Activated CD8-positive, alpha-beta memory T cell treated with anti-CD3 and anti-CD28 coated beads for 48 hours (primary cell): ENCODE measurements at places on chromosomes 2 and 18.

GRCh38 chr2:241950413-241951315, 81.1 kb downstream of the RTP5 start:
- peak; percentile 31 for DNase-seq

- DNase-seq, result no peak
Measured at GRCh38 chr2:62466503-62466854, 39.5 kb downstream of the TMEM17 start.

- DNase-seq, result no peak
Measured at GRCh38 chr2:33316328-33316727, 160.1 kb upstream of the RASGRP3 start.

DNA sequence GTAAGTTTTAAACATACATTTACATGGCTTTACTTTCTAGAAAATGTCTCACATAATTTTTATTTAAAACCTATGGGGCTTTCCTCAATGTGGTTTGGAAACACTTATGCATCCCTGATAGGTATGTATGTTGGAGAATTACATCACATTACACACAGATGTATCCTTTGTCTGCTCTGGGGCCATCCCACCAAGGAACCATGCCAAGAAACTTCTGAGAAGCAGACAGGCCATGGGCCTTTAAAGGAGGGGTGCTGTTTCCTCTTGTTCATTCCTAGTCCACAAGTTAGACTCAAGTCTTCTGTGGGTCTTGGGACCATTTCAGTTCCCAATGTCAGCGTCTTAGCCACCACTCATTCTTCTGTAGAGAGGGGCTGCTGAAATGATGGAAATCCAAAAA, 162.0 kb upstream of the SETBP1 start:
- no peak for DNase-seq

DNA sequence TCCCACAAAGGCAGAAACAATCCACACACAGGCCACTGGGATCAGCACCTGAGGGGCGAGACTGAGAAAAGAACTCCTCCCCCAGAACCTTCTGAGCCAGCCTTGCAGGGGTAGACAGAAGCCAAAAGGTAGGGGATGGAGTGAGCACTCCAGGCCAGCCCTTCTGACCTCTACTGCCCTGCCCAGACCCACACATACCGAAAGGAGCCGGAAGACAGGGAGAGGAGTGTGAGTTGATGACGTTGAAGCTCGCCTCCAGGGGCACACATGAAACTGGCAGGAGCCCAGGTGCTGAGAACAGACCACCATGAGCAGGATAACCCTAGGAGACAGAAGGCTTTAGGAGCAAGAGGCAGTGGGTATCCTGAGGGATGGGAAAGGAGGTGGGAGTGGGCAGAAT, 1.8 kb downstream of the SLC23A3 start:
- DNase-seq, result no peak

GRCh38 chr2:14776216-14776615, 143.7 kb downstream of the LRATD1 start:
- DNase-seq, result no peak

DNA sequence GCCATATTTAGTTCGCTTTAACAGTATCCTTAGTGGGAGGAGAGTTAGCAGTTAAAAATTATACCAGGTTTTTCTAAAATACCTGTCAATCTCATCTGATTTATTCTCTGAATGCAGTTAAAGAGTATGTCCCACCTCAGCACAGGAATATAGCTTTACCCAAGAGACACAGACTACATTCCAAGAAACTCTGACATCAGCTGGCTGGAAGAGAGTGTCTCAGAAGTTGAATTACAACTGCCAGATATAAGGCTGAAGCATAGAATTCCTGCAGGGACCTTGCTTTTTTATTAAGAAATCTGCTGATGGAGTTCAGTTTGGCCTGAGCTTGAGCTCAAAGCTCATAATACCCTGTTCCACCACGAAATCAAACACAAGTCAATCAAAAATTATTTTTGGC, 25.4 kb upstream of the CNTNAP5 start:
- DNase-seq, result no peak

- DNase-seq, result no peak
Measured at GRCh38 chr2:64727843-64728463, 74.2 kb upstream of the SERTAD2 start.

GRCh38 chr2:158912112-158912511, 56.3 kb upstream of the TANC1 start:
- no peak for DNase-seq

GRCh38 chr2:96679848-96680247, 37.3 kb downstream of the FER1L5 start:
- no peak for DNase-seq

DNA sequence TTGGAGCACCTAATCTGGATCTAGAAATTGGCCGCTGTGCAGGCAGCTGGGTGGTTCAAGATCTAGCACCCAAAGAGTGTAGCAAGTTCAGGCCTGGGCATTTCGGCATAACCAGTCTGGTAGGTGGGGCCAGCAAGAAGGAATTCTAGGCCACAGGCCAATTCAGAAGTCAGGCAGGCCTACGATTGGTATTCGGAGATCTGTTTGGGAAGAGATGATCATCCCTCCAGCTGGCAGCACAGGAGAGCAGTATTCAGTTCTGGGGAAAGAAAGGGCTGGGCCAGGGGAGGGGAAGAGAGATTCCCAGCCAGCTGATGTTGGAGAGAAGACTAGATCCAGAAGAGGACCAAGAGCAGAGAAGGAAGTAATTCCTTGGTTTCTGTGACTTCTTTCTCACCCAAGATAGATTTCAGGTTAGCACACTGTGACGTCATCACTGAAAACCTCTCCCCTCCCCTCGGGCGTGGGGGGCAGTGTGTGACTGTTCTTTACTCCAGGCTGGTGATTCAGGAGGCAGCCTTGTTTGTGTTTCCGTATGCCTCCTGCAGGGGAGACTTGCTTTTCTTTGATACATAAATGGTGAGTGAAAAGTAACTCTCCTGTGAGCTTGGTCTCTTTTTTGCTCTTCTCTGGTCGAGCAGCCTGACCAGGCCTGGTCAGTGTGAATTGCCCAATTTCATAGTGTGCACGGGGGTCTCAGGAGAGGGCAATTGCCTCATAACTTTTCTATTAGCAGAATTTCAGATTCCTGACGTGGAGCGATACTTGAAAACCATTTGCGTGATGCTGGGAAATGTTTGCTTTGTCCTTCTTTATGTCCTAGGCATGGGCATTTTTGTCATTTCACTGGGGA, 61.1 kb downstream of the MEIS1 start:
- DNase-seq, result no peak

DNA sequence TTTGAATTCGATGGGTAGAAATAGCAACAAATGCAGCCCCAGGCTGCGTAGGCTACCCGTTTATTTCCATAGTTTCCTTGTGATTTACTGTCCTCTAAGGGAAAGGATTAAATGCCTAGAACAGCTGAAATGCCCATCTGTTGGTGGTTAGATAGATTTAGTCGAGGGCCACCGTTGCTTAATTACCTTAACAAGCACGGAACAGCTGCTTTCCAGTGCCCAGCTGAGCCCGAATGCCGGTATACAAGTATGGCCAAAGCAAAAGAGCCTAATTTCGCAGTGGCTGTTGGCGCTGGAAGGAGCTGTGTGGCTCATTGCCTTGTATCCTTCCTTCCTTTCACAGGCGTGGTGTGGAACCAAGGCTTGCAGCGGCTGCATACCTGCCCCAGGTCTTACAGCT, 109.1 kb downstream of the CABLES1 start:
- DNase-seq, result no peak

DNA sequence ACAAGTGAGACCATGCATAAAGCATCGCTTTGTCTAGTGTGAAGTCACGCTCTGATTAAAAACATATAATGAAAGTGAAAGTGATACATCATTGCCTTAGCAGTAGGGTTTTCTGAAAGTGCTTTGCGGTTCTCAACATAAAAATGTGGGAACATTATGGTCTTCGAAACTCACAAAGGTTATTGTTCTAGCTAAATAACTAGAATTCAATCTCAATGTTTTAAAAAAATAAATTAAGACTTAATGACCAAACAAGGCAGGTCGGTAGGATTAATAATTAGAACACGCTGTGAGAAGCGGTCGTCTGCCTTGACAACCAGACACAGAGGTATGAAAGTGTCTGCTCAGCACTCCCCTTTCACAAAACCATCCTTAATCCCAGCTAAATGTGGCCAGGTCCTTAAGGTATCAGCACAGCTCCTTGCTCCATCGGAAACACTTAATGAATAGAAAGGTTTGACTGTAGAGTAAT, 42.2 kb downstream of the KLHL14 start:
- DNase-seq, result no peak

DNA sequence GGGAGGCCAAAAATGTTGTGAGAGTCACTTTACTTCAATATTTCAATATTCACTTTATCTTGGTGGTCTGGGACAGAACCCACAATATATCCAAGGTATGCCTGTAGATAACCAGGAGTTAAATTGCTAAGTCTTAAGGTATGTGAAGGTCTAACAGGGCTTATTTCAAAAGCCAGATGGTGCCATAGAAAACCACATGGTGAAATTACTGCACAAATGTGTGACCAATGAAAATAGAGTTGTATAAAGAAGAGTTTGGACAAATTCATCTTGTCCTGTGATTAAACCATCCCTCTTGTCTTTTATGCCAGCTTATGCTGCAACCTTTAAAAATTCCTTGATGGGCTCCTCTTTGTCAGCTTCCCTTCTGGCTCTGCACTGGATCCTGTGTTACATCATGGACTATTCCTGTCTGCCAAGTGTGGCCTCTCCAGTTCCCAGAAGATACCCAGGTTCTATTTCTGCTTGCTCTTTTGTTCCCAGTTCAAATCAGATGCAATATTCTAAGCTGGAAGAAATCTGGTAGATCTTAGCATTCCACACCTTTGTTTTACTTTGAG, 46.8 kb downstream of the ANTXR1 start:
- no peak for DNase-seq
